ENCODE measurements at places on chromosomes 7 and 10.

DNA sequence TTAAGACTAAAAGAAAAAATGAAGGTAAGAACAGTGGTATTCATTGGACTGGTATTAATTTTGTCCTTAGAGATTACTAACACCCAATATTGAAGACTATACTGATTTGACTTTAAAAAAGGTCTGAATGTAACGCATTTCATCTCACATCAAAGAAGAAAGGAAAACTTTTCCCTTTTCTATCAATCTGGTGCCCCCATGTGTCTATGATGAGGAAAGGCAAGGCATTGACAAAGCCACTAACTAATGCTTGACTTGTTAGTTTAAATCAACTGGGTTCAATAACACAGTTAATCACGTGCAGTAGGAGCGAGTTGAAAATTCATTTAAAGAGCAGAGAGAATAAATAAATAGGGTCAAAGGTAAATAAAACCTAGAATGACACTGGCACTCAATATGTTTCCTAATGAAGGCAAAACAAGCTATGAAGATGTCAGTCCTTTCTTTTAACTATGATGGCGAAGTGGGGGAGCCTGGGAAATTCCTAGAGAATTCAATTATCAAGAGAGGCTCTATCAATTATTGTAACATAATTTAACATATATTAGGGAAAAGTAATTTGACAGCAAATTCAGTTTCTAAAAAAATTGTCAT is 180.9 kb downstream of the ANK3 start:
- peak; percentile 41 for DNase-seq

GRCh38 chr7:133746847-133747246 is 380.3 kb upstream of the LRGUK start:
- DNase-seq = no peak

GRCh38 chr10:7484456-7485243 is 73.8 kb upstream of the SFMBT2 start:
- no peak for DNase-seq

DNA sequence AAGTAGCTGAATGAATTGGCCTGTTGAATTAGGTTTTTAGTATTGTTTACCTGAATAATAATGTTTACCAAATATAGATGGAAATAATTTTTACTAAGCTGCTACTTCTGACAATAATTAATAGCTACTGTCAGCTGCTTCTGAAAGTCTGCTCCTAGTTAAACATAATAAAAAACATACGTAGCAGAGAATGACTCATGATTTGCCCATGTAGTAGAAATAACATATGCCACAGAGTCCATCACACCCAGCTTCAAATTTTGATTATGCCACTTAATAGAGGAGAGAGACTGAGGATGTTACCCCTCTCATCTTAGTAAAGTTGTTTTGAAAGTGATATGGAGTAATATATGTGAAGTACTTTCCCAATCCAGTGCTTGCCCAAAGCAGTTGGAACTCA is 57.6 kb upstream of the MDFIC start:
- peak; percentile 26 for DNase-seq

DNA sequence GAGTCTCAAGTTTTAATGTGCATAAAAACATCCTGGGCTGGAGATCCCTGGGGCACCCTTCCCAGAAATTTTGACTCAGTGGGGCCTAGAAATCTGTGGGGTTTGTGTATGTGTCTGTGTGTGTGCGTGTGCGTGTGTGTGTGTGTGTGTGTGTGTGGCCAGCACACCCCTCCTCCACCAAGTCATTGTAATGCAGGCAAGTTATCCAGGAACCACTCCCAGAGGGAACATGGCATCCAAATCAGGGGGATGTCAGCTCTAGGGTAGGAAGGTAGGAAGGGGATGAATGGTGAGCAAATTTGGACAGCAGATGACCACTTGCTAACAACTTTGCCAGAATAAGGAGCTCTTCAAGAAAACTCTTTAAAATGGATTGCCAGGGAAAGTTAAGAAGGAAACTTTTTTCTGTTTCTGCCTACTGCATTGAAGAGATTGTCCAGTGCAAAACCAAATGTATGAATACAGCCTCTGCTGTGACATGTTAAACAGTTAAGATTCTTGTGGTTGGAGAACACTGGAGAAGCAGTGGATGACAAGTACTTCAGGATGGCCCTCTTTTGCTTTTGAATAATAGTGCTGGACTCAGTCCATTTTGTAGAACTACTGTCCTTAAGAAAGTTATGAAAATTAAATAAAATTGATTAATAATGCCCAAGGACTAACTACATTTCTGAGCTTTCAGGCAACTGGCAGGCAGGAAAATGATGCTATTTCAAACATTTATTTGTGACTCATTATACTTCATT is 12.3 kb downstream of the STAMBPL1 start:
- no peak for DNase-seq

- DNase-seq = no peak
Measured at GRCh38 chr7:1539181-1539881, 8.8 kb downstream of the MAFK start.

- DNase-seq = no peak
Measured at GRCh38 chr7:36287371-36288241, 102.1 kb upstream of the ANLN start.

GRCh38 chr7:28484606-28484935 is 72.3 kb downstream of the CREB5 start:
- DNase-seq = no peak

GRCh38 chr7:85627791-85628586 is 441.1 kb upstream of the SEMA3D start:
- DNase-seq = no peak

DNA sequence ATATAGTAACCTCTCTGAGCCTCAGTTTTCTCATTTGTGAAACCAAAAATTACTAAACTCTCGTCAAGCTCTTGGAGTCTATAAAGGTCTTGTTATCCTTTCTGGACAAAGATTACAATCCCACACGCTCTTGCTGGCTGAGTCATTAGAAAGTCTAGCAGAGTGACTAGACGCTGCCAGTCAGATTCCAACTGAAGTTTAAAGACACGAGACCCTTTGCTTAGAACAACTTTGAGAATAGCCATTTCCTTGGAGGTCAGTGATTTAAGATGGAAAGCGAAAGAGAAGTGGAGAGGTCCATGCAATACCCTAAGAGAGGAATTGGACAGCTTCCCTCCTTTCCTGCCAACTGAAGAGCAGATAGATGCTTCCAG is 119.5 kb downstream of the APBB1IP start:
- DNase-seq = peak; percentile 21

DNA sequence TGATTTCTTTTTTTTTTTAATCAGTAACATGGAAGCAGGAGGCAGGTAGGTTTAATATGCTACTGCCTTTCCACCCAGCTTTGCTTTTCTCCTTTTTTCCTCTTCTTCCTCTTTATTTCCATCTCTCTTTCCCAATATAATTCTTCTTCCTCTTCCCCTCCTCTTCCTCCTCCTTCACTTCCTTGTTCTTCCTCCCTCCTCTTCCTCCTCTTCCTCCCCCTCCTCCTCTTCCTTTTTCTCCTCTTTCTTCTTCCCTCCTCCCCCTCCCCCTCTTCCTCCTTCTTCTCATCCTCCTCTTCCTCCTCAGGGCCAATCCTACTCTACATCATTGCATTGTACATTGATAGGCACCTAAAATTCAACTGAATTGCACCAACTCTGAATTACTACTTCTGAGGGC is 11.4 kb downstream of the ZNF503 start:
- no peak for DNase-seq

GRCh38 chr10:33238643-33239042 is 95.8 kb downstream of the NRP1 start:
- peak; percentile 82 for DNase-seq

DNA sequence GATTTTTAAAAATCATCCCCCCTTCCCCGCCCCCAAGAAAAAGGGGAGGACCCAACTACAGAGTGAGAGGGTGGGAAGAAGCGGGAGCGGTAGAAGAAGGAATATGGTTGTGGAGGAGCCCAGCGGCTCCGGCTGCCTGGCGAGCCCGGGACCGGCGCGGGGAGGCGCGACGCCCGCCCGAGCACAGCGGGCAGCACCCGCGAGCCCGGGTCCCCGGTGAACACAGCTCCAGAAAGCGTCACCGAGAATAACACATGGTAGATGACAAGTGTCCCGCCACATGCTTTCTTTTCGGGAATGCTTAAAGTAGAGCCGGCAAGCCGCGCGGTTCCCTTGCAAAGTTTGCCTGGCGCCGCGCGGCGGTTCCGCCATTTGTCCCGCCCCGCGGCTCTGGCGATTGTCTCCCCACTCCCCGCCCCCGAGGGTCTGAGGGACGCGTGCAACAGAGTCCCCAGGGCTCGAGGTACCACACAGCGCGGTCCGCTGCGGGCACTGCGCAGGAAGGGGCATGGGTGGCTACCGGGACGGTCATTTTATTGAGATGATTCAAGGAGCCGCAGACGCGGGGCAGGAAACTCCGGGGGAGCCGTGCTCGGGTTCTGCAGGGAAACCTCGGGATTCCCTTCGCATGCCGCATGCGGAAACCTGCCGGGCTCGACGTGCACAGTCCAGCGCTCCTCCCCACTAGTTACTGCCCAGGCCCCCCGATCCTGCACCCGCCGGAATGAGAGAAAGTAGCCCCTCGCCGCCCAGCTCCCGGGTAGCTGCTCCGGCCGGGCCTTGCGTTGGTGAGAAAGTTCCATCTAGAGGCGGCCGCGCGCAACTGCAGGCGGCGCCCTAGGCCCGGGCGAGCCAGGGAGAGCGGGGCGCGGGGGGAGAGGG is 781 bp upstream of the GRM8 start:
- DNase-seq = peak; percentile 65

DNA sequence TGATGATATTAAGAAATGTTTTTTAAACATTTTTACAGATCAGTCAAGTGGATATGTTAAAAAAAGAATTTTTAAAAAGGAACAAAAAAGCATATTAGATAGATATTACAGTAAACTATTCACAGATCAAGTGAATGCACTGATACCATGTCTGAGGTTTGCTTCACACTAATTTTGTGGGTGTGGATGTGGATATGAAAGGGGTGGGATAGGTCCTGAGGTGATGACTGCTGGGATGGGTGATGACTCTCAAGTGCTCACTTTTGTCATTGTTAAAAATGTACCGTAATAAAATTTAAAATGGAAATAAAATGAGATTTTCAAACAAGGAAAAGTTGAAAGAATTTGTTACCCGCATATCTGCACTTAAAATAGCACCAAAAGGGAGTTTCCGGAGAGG is 54.1 kb downstream of the AGMO start:
- no peak for DNase-seq

GRCh38 chr7:103793614-103794013 is 195.8 kb downstream of the RELN start:
- peak; percentile 36 for DNase-seq

DNA sequence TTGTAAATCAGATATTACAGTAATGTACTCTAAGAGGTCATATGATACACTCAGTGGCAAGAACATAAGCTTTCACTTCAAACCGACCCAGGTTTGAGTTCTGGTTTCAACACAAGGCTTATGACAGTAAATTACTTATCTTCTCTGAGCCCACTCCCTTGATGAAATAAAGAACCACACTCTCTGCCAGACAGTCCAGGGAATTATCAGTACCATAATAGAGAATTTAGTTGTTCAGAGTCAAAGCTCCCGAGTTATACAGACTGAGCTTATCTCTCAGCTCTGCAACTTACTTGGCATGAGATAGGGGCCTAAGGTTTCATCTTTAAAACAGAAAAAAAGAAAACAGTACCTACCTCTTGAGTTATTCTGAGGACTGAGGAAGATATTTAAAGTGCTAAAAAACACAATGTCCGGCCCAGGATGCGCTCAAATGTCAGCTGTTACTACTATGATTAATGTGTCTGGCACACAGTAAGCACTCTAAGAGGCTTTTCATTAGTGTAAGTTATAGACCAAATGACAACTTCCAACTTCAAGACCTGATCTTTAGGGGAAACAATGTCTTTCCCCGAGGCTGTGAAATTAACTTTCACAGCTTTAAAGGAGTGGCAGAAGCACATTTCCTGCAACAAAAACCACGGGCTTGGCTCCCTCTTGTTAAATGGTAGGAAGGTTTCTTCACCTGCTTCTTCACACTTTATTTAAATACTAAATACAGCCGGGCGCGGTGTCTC is 38.1 kb downstream of the UBE2H start:
- DNase-seq = no peak

DNA sequence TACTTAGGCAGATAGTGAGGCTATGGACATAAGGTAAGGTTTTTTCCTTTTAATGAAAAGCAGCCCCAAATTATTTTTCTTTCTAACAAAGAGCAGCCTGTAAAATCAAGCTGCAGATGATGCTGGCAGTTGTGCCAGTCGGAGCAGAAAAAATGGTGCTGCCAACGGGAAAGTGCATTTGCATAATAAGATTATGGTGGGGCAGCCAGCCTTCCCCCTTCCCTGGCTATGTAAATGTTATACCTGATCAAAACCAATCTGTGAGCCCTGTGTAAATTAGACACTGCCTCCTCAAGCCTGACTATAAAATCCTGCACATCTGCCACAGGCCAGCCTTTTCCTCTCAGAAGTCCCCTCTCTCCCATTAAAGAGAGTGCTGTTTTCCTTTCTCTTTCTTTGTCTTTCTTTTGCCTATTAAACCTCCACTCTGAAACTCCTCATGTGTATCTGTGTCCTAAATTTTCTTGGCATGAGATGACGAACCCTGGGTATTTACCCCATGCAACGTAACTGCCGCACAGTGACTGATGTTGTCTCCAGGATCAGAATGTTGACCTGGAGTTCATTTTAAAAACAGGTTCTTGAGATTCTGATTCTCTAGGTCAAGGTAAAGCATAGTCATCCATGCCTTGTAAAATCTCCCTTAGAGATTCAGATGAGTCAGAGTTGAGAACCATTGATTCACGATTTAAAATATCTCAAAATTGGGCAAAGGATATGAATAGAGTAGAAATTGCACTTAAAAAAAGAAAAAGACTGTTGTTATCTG is 167.3 kb upstream of the C1GALT1 start:
- DNase-seq = no peak

- DNase-seq = no peak
Measured at GRCh38 chr7:77662869-77663268, 33.4 kb upstream of the RSBN1L start.

All from Caki2 (cell line).